ENCODE measurements at places on chromosomes 5 and 9.
A peak's percentile ranks its signal among the peaks of the same experiment; 100 is the strongest.

DNA sequence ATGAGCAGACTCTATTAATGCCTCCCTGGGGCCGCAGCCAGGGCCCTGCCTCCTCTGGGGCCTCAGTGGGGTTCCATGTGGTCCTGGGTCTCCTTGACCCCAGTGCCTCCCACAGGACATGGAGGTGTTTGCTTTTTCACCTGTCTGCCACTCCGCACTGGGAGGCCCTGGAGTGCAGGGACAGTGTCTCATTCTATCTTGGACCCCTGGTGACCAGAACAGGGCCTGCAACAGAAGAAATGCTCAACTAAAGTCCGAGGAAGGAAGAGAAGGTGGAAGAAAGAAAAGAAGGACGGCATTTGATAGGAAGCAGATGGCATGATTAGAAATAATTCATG lies 243.2 kb downstream of the CDK5RAP2 start:
- DNase-seq = no peak

DNA sequence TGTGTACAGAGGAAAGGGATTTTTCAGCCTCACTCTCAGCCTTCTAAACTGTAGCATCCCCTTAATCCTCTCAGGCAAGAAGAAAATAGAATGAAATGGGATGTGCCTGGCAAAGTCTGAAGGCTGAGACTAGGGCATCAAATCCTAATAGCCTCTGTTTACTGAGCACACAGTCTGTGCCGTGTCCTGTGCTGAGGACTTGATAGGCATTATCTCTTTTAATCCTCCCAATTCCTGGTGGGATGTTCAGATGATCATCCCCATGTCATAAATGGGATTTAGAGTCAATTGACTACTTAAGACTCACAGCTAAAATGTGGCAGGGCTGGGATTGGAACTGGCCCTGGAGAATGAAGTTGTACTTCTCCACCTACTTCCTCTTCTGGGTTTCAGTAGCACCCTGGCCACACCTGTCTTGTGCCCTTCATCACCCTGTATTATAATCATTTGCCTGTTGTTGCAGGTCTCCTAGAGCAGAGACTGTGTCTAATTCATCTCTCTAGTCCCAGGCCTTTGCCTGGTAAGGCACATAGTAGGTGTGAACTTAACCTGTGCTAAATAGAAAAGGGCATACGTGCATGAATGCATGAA lies 81.0 kb downstream of the WWC1 start:
- no peak for DNase-seq

GRCh38 chr9:79116041-79116440 lies 455.7 kb upstream of the TLE4 start:
- DNase-seq = no peak

GRCh38 chr5:125198270-125198974 lies 452.0 kb upstream of the ZNF608 start:
- DNase-seq = no peak

DNA sequence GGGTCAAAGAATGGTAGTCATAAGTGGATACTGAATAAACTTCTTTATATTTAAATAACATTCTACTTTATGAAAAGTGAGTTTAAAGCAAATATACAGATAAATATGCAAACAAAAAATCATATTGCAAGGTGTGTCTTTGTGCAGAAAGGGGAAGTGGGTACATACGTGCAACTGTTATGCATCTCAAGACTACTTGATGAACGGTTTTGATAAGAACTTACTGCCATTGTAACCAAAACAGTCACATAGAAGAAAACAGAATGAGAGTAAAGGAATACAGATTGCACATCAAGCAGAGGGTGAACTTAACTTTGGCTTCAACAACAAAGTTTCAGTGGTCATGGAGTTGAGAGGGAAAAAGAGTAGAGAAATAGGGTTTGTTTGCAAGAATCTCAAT lies 9.9 kb downstream of the CAMK4 start:
- no peak for DNase-seq

GRCh38 chr9:137321726-137322361 lies 19.8 kb upstream of the NRARP start:
- no peak for DNase-seq

GRCh38 chr5:141564216-141564692 lies 54.5 kb downstream of the DIAPH1 start:
- peak; percentile 57 for DNase-seq

- no peak for DNase-seq
These were observed 197.1 kb upstream of the HMHB1 start for GRCh38 chr5:143614831-143615230.

DNA sequence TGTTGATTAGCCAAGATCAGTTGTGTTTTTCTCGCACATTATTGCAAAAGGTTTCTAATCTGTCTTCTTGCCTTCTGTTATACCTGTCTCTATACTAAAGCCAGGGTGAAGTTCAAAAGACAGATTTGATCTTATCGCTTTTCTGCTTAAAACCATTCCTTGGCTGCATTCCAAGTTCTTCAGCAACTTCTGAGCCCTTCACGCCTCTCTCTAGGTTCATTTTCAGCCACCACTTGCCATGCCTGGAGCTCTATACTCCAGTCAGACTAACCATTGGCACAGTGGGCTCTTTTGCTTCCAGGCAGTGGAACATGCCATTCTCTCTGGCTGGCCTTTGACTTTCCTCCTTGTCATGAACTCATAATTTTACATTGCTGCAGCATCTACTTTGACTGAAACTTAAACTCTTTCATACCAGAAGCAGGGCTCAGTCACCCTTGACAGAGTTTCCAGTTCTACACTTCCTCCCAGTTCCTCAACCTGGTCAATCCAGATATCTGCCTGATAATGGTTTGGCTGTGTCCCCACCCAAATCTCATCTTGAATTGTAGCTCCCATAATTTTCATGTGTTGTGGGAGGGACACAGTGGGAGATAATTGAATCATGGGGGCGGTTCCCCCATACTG lies 114.4 kb downstream of the SLC12A2 start:
- DNase-seq = no peak

DNA sequence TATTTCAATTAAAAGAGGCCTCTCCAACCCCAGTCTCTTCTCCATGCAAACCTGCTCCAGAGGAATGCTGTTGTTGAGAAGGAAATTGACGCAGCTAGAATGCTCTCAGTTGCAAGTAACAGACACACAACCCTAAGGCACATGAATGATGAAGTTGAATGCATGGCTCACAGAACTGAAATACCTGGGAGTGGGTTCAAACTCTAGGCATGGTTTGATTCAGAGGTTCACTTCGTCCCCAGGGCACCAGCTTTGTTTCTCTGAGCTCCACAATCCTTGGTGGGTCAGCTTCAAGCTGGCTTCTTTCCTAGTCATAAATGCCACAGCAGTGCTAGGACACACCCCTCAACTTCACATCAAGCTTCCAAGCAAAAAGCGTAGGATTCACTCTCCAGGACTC lies 4.6 kb downstream of the ACTL7B start:
- no peak for DNase-seq

GRCh38 chr5:1294835-1295649 lies at the start of gene TERT:
Gene TERT (minus strand): TSS chr5:1295068. CDS start chr5:1294989, 79 bp downstream.
- DNase-seq = peak; percentile 90

DNA sequence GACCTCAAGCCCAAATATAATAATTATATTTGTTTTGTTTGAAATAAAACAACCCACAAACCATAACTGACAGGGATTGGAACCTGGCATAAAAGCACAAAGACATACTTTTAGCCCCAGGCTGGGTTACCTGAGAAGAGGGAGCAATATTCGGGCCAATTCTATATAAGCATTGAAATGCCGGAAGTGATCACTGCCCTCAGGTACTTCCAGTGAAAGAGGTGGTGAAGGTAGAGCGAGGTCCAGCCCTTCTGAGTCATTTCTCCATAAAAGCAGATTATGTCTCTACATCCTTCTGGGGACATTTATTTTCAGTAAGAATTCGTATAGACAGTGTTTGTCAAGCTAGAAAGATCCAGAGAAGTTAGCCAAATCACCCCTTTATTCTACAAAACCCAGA lies 59.6 kb downstream of the GCNT4 start:
- no peak for DNase-seq

- DNase-seq = no peak
These were observed 3.6 kb upstream of the PITX1 start for GRCh38 chr5:135037519-135038204.

GRCh38 chr5:159765135-159765433 lies 151.2 kb upstream of the ADRA1B start:
- DNase-seq = no peak

- DNase-seq = no peak
These were observed 30.6 kb upstream of the LMNB1 start for GRCh38 chr5:126746290-126746689.

GRCh38 chr5:124234022-124234769 lies 512.2 kb downstream of the ZNF608 start:
- no peak for DNase-seq

GRCh38 chr5:142644640-142645361 lies 41.1 kb downstream of the FGF1 start:
- no peak for DNase-seq

- DNase-seq = no peak
These were observed 32.2 kb downstream of the KCNV2 start for GRCh38 chr9:2749485-2749884.

DNA sequence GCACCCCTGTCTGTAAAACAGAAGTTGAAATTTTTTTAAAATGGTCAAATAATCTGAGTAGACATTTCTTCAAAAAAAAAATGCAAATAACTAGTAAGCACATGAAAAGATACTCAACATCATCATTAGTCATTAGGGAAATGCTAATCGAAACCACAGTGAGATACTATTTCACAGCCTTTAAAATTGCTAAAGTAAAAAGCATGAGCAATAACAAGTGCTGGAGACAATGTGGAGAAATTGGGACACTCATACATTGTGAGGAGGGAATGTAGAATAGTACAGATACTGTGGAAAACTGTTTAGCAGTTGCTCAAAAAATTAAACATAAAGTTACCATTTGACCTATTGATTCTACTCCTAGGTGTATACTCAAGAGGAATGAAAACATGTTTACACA lies 58.4 kb upstream of the RUSC2 start:
- no peak for DNase-seq

DNA sequence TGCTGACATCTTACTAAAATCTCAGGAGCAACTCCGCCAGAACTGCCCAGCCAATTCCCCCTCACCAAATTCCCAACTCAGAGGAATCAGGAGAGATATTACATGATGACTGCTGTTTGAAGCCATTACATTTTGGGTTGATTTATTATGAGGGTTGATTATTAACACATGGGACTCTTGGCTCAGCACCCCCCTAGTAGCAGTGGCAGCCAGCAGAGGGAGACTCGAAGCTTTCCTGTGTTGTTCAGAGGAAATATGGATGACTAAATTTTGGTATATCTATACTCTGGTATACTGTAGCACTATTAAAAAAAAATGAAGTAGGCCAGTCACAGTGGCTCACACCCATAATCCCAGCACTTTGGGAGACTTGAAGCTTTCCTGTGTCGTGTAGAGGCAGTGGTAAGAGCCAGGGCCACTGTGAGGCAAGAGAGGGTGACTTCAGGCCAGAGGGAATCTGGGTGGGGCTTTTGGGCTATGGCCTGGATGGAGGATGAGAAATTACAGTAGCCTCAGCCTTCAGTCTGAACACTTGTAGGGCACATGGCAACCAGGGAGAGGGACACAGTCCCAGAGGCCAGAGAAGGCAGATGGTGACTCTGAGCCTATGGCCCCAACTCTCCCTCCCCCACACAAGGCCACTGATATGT lies 111.4 kb downstream of the LHX2 start:
- peak; percentile 7 for DNase-seq

DNA sequence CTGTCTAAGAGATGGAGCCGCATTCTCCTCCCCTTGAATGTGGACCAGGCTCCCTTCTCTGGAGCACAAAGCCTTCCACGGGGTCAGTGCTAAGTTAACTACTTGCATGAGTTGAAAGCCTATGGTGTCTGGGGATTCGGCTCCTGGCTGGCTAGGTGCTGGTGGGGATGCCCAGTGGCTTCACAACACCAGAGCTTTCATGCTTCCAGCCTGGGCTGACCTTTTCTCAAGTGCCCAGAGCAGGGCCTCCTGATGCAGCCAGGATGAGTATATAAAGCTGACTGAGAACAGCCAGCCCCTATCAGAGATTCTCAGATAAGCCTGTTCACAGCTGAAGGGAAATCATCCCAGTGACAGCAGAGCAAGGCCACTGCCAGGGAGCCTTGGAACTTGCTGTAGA lies 11.8 kb downstream of the GALNT12 start:
- no peak for DNase-seq

GRCh38 chr9:25917731-25918362 lies 239.6 kb upstream of the TUSC1 start:
- no peak for DNase-seq

- peak; percentile 38 for DNase-seq
These were observed 836 bp downstream of the PCSK5 start for GRCh38 chr9:75891277-75891741.

DNA sequence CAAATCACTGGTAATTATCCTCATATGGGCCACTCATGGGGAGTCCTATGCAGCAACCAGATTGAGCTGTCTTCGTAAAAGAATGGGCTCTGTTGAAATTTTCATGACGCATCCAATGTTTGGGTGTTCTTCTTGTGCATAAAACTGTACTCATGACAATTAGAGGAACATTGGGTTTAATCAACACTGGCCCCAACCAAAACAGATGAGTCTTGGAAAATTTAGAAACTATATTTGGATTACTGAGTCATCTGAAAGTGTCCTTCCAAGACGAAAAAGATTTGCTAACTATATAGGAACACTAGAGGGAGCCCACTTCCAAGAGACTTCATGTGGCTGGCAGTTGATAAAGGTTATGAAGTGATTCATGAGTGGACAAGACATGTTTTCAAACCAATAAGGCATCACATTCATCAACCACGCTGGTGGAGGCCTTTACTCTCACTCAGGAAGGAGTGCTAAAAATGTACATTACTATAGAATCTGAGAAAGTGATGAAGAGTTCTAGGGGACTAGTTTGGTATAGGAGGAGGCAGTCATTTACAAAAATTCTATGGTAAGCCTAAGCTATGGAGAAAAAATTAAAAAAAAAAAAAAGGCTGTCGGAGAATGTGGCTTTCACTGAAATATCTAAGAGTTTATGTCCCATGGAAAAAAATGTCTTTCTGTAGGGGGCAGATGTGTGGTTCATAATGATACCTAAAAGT lies 313.5 kb downstream of the PRDM9 start:
- DNase-seq = no peak

- DNase-seq = no peak
These were observed 381.4 kb downstream of the ACTL7B start for GRCh38 chr9:108474356-108474755.

DNA sequence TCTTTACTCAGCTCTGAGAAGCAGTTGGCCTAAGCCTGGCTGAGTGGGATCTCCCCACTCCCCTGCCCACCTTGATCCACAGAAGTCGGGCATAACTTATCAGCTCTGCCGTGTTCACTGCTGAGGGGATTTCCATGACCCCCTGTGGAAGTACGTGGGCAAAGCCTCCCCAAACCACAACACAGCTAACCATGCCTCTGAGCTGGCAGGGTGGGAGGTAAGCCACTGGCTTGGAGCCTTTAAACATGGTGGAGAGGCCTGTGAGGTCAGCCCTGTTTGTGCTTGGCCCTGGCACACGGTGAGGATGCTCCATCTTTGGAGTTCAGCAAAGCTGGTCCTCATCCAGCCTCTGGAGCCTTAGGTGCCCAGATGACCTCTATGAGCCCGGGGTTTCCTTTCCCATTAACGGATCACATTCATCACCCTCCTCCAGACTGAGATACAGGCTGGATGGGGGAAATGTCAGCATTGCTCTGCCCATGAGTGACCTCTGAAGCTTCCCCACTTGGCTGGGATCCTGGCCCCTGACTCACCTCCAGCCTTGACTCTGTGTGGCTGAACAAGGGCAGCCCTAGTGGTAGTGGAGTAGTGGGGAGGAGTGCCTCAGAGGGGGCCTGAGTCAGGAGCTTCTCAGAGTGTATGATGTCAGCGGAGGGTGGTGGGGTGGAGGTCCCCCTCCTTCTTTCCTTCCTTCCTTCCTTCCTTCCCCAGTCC lies 6.2 kb downstream of the PDLIM4 start:
- no peak for DNase-seq

Data from activated CD4-positive, alpha-beta T cell treated with anti-CD3 and anti-CD28 coated beads, Interleukin-2, amount 50 U/mL, for 48 hours (primary cell).